AG08395 (cell line): ENCODE measurements at places on chromosomes 7 and 10.
A peak's percentile ranks its signal among the peaks of the same experiment; 100 is the strongest.

- no peak for DNase-seq
Measured at GRCh38 chr7:8212638-8213037, 49.3 kb downstream of the ICA1 start.

- peak; percentile 45 for DNase-seq
Measured at GRCh38 chr10:27893358-27893954, 105.4 kb downstream of the ODAD2 start.

DNA sequence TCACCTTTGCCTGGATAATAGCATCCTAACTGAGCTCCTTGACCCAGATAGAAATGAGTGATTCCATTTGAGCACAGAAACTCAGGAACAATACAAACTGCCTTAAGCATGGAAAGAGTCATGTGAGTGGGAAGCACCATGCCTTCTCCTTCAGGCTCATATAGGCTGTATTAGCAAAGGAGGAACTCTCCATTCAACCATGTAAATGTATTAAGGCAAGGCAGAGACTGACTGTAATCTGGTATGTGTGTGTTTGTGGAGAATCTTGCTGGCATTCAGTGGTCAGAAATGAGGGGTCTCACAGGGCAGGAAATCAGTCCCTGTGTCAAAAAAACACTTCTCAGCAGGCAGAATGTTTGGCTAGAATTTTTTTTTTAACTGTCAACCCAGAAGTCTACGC, 40.2 kb downstream of the COA1 start:
- no peak for DNase-seq

DNA sequence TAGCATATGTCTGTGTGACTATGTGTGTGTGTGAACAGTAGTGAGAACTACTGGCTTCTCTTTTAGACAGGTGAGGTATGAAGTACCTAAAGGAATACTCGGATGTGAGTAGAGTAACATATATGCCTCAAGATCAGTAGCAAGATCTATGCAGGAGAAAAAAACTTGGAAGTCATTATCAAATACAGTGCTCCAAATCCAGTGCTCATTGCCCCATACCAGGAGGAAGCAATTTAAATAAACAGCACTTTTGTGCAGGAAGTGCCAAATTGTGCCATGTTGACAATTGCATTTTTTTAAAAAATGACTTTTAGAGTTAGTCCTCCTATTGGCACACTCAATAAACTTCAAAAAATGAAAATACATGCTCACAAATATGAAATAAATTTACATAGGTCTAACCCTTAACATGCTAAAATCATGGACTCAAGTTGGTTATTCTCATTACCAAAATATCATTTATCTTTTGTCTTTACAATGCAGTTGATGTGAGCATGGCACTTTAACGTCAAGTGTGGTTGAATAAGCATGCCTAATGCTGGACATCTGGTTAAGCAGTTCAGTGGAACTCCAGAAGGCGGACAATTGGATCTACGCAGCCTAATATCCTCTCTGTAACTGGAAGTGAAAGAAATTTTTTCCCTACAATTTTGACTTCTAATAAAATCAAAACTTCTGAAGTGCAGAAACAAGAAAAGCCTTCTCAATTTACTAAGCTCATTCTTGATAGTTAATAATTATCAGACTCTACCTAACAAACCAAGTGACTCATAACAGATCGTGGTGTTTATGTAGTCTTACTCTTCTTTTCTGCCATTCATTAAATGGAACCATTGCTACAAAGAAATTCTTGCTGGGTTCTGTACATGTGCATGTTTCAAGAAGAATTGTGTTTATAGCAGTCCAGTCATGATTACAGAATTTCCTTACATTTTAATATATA, 195.2 kb downstream of the MDFIC start:
- DNase-seq = no peak

DNA sequence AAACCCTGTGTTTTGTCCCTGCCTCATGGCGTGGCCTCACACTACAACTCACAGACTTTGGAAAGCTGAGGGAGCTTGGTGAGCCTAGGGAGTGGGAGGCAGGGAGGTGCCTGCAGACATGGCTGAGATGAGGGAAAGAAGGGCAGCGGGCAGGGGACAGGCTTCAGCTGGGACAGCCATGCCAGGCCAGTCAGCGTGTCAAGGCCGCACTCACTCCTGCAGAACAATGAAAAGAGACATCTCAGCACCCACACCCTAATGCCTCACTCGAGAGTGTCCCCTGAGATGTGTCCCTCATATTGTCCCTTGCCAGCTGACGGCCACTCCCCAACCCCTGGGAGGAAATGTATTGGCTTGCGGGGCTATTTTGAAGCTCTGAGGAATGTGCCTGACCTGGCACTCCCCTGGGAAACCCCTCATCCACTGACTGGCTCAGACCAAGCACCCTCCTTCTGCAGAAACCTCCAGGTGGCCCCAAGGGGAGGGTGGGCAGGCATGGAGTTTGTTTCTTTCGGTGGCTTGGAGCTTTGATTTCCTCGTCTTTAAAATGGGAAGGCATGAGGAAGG, 31.6 kb downstream of the SH3PXD2A start:
- DNase-seq = no peak

DNA sequence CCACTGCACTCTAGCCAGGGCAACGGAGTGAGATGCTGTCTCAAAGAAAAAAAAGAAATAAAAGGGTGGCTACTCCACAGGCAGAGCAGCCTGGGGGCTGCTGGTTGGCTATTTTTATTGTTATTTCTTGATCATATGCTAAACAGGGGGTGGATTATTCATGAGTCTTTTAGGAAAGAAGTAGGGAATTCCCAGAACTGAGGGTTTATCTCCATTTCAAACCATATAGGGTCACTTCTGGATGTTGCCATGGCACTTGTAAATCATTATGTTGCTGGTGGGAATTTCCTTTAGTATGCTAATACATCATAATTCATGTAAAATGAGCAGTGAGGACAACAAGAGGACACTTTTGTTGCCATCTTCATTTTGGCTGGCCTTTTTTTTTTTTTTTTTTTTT, 52.1 kb upstream of the GHITM start:
- DNase-seq = no peak

DNA sequence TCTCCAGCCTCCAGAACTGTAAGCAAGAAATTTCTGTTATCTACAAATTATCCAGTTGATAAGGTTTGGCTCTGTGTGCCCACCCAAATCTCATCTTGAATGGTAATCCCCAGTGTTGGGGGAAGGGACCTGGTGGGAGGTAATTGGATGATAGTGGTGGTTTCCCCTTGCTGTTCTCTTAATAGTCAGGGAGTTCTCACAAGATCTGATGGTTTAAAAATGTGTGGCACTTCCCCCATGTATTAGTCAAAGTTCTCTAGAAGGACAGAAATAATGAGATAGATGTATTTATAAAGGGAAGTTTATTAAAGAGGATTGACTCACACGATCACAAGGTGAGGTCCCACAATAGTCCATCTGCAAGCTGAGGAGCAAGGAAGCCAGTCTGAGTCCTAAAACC, 56.2 kb upstream of the APBB1IP start:
- no peak for DNase-seq

GRCh38 chr7:123797673-123798531, 47.1 kb upstream of the HYAL4 start:
- DNase-seq = peak; percentile 12

DNA sequence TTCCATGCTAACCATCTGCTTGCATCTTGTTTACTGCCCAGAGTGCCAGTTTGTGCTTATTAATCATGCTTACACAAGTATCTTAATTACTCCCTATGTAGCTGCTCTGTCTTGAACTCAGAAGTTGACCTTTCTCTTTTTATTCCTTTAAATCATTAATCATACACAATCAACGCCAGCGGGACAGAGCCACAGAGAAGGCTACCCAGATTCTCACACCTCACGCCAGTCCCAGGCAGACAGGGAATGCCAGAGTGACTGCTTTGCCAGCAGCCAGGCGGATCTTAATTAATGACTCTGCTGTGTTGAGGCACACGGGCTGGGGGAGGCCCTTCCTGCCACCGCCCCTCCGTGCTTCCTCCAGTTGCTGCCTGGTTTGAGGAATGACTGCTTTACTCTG, 229.4 kb downstream of the LRMDA start:
- DNase-seq = no peak

GRCh38 chr10:69741671-69742355, 59.9 kb upstream of the COL13A1 start:
- DNase-seq = no peak

GRCh38 chr10:66717231-66717981, 208.4 kb upstream of the LRRTM3 start:
- DNase-seq = no peak

GRCh38 chr10:124222988-124223710, 129.8 kb upstream of the CHST15 start:
- DNase-seq = no peak

- DNase-seq = no peak
Measured at GRCh38 chr7:89072081-89072480, 276.5 kb upstream of the TEX47 start.

- DNase-seq = peak; percentile 2
Measured at GRCh38 chr10:105189463-105189800, 548.3 kb downstream of the SORCS3 start.

DNA sequence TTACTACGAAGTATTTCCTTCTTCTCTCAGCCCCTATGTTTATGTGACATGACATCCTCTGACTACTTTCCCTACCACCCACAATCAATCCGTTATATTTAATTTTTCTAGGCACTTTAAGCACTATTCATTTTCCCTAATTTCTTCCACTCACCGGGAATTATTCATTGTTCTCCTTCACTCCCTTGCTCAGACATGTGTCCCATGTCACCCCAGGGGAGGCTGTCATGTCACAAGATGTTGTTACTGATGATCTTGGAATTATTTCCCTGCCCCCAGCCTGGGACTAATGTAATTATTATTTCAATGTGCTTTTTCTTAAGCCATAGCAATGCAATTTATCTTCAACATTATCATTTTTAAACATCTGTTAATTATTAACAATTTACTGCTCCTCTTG, 317.2 kb downstream of the PHF14 start:
- DNase-seq = no peak

DNA sequence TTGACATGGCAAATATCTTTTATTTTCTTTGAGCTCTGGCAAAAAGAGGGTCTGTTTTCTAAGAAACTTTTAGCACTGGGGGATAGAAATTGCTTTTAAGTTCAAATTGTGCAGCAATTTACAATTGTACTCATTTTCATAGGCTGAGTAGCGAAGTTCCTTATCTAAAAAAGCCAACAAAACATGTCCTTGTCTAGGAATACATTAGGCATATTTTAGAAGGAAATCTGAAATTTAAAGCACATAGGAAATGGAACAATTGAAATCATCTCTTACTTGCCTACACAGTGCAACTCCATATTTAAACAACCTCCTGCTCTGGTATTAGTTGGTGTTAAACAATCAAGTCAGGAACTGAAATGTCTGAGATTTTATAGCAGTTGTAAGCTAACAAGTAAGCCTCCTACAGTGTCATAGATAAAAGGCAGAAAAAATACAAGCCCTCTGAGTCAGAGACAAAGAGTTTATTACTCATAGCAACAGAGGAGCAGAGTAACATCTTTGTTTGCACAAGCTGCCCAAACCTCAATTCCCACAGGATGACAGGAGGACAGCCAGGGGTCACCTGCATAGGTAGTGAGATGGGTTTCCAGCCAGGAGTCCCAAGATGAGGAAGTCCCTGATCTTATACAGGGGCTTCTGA, 280.2 kb upstream of the HGF start:
- peak; percentile 75 for DNase-seq

DNA sequence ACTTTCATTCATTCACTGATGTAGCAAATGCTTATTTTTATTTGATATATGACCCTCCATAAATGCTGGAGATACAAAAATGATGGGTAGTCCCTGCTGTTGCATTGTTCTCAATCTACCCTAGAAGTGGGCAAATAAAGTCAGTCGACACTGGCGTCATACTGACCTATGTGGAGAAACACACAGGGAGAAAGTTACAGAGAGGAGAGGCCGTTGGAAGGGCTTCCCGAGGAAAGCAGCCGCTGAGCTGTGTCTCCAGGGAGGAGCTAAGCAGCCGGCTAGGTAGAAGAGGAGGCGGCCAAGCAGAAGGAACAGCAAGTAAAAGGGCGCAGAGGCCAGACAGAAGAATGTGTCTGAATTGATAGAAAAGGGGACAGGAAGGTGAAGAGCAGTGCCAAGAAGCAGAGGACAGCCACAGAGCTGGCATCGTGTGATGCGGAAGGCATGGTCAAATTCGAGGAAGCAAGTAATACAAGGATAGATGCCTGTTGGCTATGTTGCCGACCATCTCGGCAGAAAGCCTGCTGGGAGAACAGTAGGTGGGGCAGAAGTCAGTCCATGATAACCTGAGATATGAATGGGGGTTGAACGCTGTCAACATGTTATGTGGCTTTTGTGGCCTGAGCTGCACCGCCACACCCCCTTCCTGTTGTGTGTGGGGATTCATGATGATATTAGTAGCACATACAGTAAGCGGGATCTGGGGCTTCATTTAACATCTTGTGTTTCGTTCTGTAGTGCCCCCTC, 25.9 kb downstream of the ST8SIA6 start:
- no peak for DNase-seq

DNA sequence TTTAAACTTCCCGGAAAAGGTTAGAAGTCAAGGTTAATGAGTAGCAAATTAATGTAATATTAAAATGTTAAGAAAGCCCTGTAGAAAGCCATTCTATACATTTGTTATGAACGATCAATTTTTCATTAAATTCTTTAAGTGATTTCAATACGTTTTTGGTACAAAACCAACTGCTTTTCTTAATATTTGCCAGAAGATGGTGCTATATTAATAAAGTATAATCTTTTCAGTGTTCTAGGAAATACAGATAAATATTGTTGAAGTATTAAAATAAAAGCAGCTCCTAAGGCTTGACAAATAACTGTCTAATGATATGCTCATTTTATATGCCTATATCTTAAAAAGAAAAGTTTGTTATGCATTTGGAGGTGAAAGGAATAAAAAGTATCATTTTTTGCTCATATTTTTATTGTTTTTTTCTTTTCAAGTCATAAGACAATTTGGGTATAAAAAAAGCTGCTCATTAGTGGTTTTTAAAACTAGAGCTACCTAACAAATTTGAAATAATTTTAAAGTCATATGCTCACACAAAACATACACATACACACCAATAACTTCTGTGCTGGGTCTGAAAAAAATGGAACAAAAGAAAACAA, 130.3 kb upstream of the POT1 start:
- DNase-seq = no peak

DNA sequence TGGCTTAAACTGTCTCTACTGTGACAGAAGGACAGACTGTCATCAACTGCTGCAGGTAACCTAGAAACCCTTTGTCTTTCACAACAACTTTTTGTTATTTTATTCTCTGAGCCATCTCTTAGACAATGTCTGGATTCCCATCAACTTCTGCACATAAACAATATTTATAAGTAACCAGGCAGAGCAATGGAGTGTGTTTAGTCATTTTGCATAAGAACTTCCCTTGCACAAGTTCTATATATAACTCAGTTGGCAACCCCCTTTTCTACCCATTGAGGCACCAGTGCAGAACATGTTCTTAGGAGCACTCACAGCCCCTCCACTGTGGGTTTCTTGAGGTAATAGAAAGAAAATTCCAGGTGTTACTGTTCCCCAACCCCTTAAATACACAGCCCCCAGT, 65.0 kb upstream of the IL6 start:
- no peak for DNase-seq

- no peak for DNase-seq
Measured at GRCh38 chr7:159197066-159197975, 52.7 kb upstream of the VIPR2 start.

GRCh38 chr10:87546971-87547413, 42.3 kb downstream of the MINPP1 start:
- peak; percentile 31 for DNase-seq
